ENCODE measurements at places on chromosomes 1 and 21.

GRCh38 chr1:169119405-169119804 is 12.9 kb downstream of the ATP1B1 start:
- DNase-seq, result no peak

- DNase-seq, result peak; percentile 42
Measured at GRCh38 chr1:162561616-162562469, at the start of gene UAP1. UAP1 (plus strand) TSS chr1:162561722; CDS start chr1:162566069, 4,347 bp downstream.

DNA sequence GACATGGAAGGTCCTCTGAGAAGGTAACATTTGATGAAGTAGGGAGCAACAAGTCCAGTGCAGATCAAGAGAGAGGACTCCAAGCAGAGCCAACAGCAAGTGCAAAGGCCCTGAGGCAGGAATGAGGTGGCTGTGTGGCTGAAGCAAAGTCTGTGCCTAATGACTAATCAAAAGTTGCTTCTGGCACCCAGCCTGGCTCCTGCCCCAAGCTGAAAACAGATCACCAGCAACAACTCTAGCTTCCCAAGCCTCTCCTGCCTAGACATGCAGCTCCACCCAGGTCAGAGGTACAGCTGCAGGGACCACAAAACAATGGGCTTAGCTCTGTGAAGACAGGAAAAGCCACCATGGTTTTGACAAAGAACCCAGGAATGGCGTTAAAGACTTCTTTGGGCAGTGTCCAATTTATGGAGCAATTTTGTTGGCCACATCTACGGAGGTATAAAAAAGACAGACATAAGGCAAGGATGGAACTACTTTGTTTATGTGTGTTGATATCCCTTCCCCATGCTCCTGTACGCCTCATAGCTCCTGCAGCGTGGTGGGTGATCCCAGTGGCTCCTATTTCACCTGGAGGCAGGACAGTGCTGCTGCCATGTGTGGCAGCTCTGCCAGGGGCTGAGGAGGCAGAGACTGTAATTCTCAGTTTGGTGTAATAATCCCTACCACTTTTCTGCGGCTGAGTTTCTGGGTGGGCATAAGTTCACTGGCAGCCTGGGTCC is 26.4 kb upstream of the IGSF3 start:
- DNase-seq, result peak; percentile 71

DNA sequence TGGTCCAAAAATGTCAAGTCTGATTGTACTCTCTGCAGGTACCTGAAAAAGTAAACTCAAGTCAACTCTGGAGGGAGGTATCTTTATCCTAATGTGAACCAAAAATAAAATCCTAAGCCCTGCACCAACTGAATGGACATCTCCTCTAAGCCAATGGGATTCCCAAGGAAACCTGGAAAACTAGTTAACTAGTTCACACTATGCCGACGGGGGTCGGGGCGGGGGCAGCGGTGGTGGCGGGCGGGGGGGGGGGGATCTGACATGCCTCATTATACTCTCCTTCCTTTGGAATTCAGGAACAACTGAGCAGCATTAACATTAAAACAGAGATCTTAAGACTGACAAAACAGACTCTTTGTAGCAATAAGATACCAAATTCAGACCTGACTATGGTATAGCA is 452.6 kb upstream of the CAMK1G start:
- DNase-seq, result no peak

DNA sequence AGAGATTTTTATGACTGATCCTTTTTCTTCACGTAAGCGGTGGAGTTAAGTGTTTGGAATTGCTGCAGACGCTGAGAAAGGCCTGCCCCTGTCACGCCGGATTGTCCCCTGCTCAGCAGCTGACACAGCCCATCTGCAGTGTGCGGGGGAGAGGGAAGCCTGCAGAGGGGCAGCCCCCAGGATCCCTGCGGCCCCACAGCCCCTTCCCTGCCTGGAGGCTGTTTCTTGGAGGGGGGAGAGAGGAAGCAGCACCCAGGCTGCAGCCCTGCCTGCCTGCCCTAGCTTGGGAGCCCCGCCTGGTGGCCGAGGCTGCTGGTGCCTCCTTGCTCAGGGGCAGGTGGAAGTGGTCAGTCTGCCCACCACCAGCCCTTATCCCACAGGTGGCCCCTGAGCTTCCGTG is 50.7 kb downstream of the PRDM16 start:
- no peak for DNase-seq

DNA sequence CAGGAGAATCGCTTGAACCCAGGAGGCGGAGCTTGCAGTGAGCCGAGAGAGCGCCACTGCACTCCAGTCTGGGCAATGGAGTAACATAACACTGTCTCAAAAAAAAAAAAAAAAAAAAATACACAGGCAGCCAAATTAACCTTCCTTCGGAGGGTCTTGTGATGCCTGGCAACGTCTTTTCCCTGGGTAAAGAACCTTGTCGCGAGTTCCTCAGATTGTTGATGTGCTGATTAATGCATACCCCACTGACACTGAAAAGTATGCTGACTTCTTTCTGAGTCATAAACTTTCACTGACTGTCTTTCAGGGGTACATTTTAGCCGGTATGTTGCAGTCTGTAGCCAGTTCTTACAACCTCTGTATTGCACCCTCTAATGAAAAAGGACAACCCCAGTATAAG is 95.1 kb upstream of the SOD1 start:
- no peak for DNase-seq

GRCh38 chr1:184499616-184500015 is 112.8 kb downstream of the C1orf21 start:
- no peak for DNase-seq

DNA sequence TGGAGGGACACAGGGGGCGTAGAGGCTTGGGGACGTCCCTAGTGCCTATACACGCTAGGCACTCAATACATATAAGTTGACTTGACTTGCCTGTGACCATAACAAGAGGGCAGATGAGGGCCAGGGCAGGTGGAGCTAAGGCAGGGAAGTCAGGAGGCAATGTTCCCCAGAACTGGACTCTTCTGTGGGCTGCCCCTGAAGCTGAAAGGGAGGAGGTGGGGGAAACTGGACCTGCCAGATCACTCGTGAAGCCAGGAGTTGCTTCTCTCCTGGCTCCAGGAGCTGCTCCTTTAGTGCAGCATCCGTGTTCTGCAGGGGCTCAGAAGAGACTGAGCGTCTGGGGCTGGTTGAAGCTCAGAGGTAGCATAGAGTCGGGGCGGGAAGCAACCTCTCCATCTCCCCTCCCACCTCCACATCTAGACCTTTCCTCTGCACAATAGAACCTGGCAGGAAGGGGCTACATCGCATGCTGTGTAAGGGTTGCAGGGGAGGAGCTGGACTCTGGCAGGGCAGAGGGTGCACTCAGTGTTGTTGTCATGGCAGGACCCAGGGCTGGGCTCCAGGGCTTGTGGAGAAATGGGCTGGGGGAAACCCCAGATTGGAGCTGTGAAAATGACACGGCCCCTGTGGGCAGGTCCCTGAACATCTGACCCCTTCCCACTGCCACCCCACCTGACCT is 2.9 kb upstream of the SEMA4A start:
- no peak for DNase-seq

GRCh38 chr1:161324020-161324419 is 9.8 kb downstream of the SDHC start:
- no peak for DNase-seq

DNA sequence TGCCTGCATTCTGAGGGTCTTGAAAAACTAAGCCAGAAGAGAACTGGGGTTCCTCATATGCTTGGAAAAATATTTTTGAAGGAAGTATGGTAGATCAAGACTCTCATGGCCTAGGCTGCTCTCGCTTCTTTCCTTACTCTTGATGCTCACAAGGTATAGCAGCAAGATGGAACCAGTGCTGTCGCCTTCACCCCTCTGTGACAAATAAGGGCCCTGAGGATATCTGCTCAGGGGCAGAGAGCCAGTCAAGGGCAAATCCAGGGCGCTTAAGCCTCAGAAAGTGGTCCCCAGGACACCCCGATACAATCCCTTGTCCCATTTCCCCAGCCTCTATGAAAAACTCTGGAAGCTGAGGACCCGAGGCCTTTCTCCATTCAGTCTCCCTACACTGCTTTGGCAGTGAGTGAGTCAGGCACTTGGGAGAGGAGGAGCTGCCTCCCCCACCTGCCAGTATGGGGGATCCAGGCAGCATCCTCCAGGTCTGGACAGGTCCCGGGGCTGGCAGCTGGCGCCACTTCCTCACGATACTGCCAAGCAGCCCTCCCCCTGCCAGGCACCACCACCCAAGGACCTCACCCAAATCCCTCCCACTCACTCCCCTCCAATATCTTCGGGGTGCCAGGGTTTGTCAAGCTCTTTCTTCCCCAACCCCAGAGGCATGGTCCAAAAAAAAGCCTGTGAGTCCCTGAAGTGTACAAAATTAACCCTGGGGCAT is 1.3 kb downstream of the IGSF9 start:
- DNase-seq, result no peak

GRCh38 chr1:21909787-21910503 is 27.2 kb downstream of the HSPG2 start:
- DNase-seq, result peak; percentile 66

DNA sequence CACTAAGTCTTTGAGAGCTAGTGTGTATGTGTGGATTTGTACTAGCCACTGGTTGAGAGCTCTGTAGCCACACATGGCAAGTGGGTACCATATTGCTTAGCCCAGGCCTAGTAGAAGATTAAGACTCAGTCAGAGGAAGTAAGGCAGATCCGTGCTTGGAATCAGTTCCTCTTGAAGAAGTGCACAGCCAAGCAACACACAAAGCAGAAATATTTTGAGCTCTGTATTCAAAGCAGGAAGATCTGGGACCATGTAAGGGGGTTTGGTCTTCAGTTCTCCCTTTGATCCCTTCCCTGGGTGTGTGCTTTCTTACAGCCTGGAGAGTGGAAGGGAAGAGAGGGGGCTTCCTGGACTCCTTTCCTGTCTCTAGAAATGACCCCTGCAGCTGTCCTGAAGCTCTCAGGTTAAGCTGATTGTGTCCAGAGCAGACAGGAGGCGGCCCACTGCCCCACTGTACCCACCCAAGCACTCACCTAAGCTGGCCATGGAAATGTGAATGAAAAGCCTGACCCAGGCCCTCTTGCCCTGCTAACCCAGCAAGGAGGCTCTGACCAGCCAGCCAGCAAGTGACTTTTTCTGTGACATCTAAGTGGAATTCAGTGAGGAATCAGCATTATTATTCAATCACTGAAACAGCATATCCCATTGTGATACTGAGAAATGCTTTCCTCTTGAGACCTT is 3.6 kb downstream of the ETS2 start:
- no peak for DNase-seq

GRCh38 chr1:233163696-233164095 is 131.8 kb downstream of the PCNX2 start:
- no peak for DNase-seq

DNA sequence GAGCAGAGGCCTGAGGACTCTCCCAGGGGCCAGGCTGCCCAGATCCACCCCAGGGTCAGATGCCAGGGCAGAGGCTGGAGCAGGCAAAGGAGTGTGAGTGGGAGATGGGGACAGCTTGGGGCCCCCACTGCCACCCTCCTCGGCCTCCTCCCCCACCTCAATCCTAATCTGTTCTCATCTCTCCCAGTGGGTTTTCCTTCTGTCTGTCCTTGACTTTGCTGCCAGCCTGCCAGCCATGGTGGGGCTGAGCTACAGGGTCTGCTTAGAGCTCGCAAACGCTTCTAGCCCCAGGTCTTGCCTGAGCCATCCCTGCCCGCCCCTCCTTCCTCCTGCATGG is 65.3 kb downstream of the MEGF6 start:
- DNase-seq, result no peak

DNA sequence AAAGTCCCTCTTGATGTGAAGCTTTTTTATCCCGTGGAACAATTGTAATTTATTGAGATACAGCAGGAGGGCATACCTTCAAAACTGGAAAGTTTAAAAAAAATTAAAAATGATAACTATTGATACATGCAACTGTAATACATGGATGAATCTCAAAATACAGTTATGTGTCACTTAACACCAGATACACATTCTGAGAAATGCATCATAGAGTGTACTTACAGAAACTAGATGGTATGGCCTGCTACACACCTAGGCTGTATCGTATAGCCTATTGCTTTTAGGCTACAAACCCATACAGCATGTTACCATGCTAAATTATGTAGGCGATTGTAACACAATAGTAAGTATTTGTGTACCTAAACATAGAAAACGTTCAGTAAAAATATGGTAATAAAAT is 7.1 kb upstream of the AKNAD1 start:
- DNase-seq, result no peak

- DNase-seq, result no peak
Measured at GRCh38 chr21:15514073-15514946, 215.5 kb upstream of the USP25 start.

DNA sequence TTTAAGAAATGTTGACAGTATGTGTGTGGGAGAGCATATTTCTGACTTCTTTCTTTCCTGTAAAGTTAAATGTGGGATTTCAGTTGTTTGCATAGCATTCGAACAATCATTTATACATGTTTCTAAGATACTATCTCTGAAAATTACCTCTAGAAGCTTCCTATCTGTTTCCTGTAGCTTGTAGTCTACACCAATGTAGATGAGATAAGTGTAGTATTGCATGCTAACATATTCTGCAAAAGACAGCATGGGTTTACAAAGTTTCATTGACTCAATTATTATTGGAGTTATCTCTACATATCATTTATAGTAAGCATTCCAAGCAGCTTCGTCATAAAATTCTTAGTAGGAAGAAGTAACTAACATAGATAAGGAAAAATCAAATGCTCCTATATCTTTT is 98.9 kb upstream of the DPYD start:
- no peak for DNase-seq

DNA sequence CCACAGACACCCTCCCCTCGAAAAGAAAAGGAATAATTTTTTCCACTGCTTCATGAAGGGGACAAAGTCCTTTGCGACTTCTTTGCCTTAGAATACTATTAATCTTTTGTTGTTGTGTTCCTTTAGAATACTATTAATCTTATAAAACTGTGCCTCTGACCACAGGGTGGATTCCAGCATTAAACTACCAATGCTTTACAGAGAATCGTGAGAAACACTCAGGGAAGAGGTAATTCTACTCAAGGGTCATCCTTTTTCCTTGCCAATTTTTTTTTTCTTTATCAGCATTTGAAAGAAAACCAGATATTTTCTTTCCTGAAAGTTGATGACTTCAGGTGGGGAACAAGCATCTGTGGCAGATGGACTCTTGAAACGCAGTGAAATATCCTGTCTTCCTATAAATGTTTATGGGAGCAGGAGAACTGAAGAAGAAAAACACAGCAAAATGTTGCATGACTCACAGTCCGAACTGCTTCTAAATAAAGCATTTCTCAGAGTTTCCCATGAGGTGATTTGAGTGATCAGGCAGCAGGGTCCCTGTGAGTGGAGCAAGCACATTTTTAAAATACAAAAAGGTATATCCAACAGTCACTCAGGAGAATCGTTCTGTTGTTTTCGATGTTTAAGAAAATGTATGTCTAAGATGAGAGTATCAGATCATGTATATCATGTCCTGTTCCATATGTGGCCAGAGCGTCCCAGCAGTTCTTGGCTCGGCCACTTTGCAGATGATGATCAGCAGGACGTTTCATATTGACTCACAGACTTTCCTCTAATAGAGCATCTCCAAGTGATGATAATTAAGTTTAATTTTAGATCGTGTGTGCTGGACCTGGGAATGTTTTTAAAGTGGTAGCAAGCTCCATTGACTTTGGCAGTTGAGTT is 154.2 kb upstream of the RUNX1 start:
- no peak for DNase-seq

Measured in hematopoietic multipotent progenitor cell treated with erythropoietin and hydrocortisone succinate and interleukin-3 and kit ligand, for 8 days (in vitro differentiated cells).